ENCODE measurements at places on chromosomes 13 and 19. TPM values are rescaled to one million over a fixed set of nuclear protein-coding genes. Genes with fewer than 3 reads are reported as not detected.
A peak's percentile ranks its signal among the peaks of the same experiment; 100 is the strongest.

Gene ABHD8
- total RNA-seq: 9.5 TPM

Gene S1PR2
- 7.4 TPM for total RNA-seq

Gene IGSF23
- total RNA-seq: not detected

Gene SOX1
- not detected for total RNA-seq

Gene CEACAM16
- total RNA-seq: not detected

Gene ZNF573
- 5.9 TPM for total RNA-seq

Gene KLK3
- not detected for total RNA-seq

Gene HSD17B14
- 1.6 TPM for total RNA-seq

Gene CHST8
- not detected for total RNA-seq

Gene ZIC2
- total RNA-seq: not detected

Gene IFNL1
- not detected for total RNA-seq

Gene ICAM1
- 47.2 TPM for total RNA-seq

Gene CLEC17A
- total RNA-seq: not detected

Gene PIK3R2
- 11.4 TPM for total RNA-seq

GRCh38 chr13:74061926-74062595 is 72.1 kb downstream of the KLF12 start:
- H3K27ac ChIP-seq: peak overlapping the region; percentile 42
- H3K27me3 ChIP-seq: no peaks in the 10 kb centered on the region
- no peaks in the 10 kb centered on the region for H3K36me3 ChIP-seq
- peak overlapping the region; percentile 2 for H3K4me3 ChIP-seq
- peaks cover 74% of the 10 kb centered on the region for H3K4me1 ChIP-seq

GRCh38 chr19:35342430-35342829 is 5.3 kb upstream of the FFAR1 start:
- no peaks in the 10 kb centered on the region for H3K27me3 ChIP-seq
- H3K27ac ChIP-seq: no peak overlapping the region
- no peaks in the 10 kb centered on the region for H3K36me3 ChIP-seq
- H3K4me1 ChIP-seq: peaks cover 12% of the 10 kb centered on the region
- no peak for DNase-seq
- no peak overlapping the region for H3K4me3 ChIP-seq

DNA sequence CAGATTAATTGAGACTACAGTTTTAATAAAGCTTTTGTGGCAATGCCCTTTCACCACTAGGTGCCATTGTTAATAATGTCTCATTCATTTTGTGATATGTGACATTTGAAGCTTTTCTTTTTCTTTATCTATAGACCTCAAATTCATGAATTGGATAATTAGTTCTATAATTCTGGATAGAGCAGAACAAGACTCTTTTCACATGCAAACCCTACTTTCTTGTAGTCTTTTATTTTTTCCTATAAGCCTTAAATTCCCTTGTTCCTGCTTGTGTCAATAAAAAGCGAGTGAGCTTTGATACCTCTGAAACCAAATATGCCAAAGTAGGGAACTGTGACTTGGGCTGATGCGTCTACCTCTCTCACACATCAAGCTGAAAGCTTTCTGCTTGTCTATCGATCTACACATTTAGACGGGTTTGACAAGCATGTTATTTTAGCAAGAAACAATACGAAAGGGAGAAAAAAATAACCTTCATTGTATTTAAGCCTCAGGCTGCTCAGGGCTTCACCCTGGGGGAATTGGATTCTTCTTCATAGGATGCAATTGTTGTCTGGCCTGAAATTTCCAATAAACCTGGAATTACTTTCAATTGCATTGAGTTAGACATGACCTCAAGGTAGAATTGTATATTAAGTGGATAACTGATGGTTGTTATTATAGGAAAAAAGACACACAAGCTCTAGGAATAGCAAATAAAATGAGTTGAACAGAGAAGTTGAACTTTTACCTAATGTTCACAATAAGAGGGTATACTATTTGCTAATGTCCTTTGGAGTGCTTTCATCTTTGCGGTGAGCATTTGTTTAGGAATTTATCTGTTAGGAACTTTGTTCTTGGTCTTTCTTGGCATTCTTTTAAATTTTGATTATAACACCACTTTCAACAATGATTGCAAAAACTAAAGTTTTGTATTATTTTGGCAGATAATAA is 1150.2 kb upstream of the PCDH9 start:
- DNase-seq: no peak
- H3K27ac ChIP-seq: no peak overlapping the region
- no peak overlapping the region for H3K4me3 ChIP-seq
- no peaks in the 10 kb centered on the region for H3K36me3 ChIP-seq

- peaks cover 39% of the 10 kb centered on the region for H3K36me3 ChIP-seq
- no peak for DNase-seq
- no peaks in the 10 kb centered on the region for H3K4me1 ChIP-seq
Measured at GRCh38 chr19:58338336-58338735, 11.5 kb downstream of the ZSCAN22 start.

- H3K27ac ChIP-seq: no peak overlapping the region
- peaks cover 88% of the 10 kb centered on the region for H3K36me3 ChIP-seq
- DNase-seq: no peak
- no peaks in the 10 kb centered on the region for H3K27me3 ChIP-seq
- no peak overlapping the region for H3K4me3 ChIP-seq
- H3K4me1 ChIP-seq: peaks cover 45% of the 10 kb centered on the region
Measured at GRCh38 chr19:41295499-41295898, 14.5 kb upstream of the CCDC97 start.

DNA sequence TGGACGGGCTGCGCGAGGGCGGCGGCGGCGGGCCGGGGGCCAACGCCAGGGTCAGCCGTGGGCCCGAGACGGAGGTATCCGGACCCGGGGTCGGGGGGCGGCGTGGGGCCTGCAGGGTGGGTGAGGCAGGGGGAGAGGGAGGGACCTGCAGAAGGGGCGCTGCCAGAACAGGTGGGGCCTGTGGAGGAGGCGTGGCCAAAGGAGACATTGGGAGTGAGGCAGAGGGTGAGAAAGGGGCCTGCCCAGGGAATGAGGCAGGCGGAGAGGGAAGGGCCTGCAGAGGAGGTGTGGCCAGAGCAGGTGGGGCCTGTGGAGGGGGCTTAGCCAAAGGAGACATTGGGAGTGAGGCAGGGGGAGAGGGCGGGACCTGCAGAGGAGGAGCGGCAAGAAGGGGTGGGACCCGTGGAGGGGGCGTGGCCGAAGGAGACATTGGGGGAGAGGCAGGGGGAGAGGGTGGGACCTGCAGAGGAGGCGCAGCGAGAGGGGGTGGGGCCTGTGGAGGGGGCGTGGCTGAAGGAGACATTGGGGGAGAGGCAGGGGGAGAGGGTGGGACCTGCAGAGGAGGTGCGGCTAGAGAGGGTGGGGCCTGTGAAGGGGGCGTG is 4.2 kb downstream of the PRR36 start:
- H3K4me1 ChIP-seq: peaks cover 16% of the 10 kb centered on the region
- H3K27me3 ChIP-seq: peaks cover 2% of the 10 kb centered on the region
- H3K4me3 ChIP-seq: peak overlapping the region; percentile 74
- H3K36me3 ChIP-seq: no peaks in the 10 kb centered on the region

DNA sequence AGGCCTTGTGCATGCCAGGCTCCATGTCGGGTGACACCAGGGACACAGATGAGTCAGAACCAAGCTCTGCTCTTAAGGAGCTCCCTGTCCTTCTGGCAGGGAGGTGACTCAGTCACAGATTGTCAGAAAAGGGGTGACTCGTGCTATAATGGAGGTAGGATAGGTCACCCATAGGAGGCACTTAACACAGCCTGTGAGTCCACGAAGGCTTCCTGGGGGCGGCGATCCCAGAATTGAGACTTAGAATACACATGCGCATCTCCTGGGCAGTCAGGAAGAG is 19.6 kb downstream of the FUZ start:
- no peak overlapping the region for H3K27ac ChIP-seq
- H3K36me3 ChIP-seq: peaks cover 13% of the 10 kb centered on the region
- no peak for DNase-seq
- no peaks in the 10 kb centered on the region for H3K27me3 ChIP-seq
- no peak overlapping the region for H3K4me3 ChIP-seq

DNA sequence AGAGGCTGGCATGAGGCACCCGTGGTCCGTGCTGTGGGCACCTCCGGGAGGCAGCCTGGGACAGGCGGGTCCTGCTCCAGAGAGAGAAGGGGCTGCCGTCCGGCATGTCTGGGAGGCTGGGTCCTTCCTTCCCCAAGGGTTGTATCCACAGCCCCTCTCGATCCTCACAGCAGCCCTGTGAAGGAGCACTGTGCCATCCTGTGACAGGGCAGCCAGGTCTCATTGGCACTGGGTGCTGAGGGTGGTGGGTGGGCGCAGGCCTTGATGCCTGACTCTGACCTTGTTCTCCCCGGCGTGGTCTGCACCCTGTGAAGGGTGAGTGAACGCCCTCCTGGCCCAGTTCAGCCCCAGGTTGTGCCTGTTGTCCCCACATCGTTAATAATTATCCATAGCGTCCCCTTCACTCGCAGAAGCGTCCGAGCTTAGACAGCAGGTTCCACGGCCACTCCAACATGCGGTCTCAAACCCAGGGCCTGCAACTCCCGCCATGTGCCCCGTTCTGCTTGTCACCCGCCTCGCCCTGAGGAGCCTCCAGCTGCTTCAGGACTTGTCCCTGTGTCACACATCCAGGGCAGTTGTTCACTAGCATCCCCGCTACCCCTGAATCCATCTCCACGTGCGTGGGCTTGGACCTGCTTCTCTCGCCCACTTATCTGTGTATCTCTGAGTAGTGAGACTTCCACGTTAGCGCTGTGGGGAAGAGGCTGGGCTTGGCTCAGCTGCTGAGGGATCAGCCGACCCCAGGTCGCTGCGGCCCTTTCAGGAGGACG is 10.6 kb downstream of the ATP11A start:
- H3K4me3 ChIP-seq: no peak overlapping the region
- no peaks in the 10 kb centered on the region for H3K36me3 ChIP-seq
- H3K4me1 ChIP-seq: no peaks in the 10 kb centered on the region
- H3K27me3 ChIP-seq: no peaks in the 10 kb centered on the region
- no peak for DNase-seq
- no peak overlapping the region for H3K27ac ChIP-seq

- no peak for DNase-seq
- no peak overlapping the region for H3K27ac ChIP-seq
- peaks cover 17% of the 10 kb centered on the region for H3K4me1 ChIP-seq
Measured at GRCh38 chr13:110337247-110337646, 30.2 kb downstream of the COL4A2 start.

DNA sequence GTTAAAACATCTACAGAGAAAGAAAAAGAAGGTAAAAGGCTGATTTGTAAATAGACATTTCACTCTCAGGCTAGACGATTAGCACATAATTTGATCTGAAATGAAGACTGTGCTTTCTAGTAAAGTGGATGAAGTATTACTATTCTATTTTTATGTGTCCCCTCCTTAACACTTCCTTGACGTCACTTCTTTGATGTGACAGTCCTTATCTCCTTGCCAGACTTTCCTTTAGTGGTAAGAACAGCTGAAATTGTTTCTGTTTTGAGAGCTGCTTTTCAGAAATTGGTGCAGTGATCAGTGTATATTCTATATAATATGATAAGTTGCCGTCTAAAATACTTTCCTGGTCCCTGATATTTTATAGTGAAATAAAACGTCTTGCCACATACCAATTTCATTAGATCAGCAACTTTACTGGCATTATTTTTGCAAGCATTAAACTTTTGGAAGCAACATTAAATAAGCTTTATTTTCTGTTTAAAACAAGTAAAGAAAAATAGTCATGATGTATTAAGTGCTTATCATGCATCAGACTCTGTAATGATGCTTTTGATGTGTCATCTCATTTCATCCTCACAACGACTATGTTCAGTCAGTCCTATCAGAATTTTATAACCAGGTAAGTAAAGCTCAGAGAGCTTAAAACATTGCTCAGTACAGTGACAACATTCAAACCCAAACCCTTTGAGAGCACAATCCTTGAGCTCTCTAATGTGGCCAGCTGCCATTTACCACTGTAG is 210.3 kb upstream of the PCDH9 start:
- no peak overlapping the region for H3K4me3 ChIP-seq
- H3K36me3 ChIP-seq: no peaks in the 10 kb centered on the region
- H3K4me1 ChIP-seq: no peaks in the 10 kb centered on the region
- no peak for DNase-seq
- no peak overlapping the region for H3K27ac ChIP-seq
- H3K27me3 ChIP-seq: no peaks in the 10 kb centered on the region

DNA sequence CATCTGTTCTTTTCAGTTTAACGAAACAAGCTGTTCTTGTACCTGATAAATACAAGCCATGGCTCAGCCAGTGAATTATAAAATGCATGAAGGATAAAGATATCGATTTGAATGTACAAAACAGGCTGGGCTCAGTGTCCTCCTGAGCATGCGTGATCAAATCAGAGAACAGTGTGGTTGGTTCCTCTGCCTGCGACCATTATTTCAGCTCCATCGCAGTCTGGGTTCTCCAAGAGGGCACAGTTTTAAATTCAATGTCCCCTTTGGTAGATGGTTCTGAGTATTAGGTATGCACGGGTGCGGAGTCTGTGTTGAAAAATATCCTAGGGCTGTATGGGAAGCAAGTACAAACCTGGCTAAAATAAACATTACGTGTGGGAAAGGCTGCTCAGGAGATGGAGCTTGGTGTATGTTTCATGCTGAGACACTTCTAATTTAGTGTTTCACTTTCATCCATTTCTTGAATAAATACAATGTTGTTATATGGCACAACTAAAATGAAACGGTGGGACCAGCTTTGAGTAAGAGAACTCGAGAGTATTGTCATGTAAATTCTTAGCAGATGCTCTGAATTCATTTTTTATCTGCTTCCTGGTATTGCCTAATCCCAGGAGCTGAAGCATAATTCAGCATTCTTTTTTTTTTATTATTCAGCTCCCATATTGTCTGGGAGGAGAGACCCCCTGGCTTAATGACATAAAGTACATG is 458.7 kb downstream of the MYO16 start:
- no peaks in the 10 kb centered on the region for H3K36me3 ChIP-seq
- H3K4me1 ChIP-seq: no peaks in the 10 kb centered on the region
- H3K27me3 ChIP-seq: no peaks in the 10 kb centered on the region
- no peak overlapping the region for H3K4me3 ChIP-seq

- no peak within 1 kb of the TSS for H3K27ac ChIP-seq
- H3K27me3 ChIP-seq: peaks cover 3% of the 10 kb centered on the region
- no peaks in the 10 kb centered on the region for H3K4me1 ChIP-seq
- no peaks in the 10 kb centered on the region for H3K36me3 ChIP-seq
- DNase-seq: no peak
Measured at GRCh38 chr19:30371960-30372824, at the start of gene ZNF536. Gene ZNF536, plus strand, starts transcription at chr19:30372384. Its CDS starts 71,179 bp downstream, at chr19:30443563.

GRCh38 chr13:32907211-32907610 is 109.0 kb upstream of the KL start:
- H3K27ac ChIP-seq: no peak overlapping the region
- no peaks in the 10 kb centered on the region for H3K27me3 ChIP-seq
- no peak overlapping the region for H3K4me3 ChIP-seq
- DNase-seq: no peak
- H3K36me3 ChIP-seq: no peaks in the 10 kb centered on the region

DNA sequence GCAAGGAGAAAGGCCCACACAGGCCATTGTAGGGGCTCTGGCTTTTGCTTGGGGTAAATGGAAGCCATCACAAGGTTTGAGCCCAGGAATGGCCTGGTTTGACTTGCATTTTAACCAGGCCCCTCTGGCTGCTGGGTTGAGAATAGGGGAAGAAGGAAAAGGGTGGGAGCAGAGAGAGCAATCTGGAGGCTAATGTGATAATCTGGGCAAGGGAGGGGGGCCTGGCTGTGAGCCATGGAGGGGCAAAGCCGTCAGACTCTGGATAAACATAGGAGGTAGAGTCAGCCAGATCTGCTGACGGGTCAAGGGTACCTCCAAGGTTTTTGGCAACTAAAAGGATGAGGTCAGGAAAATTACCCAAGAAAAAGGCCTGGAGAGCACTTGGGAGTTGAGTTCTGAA is 41.6 kb downstream of the RFX2 start:
- no peaks in the 10 kb centered on the region for H3K27me3 ChIP-seq
- no peak overlapping the region for H3K27ac ChIP-seq
- no peak overlapping the region for H3K4me3 ChIP-seq
- H3K4me1 ChIP-seq: no peaks in the 10 kb centered on the region
- H3K36me3 ChIP-seq: no peaks in the 10 kb centered on the region

Measured in naive thymus-derived CD4-positive, alpha-beta T cell (primary cell).